Fibroblast of villous mesenchyme (primary cell): ENCODE measurements at places on chromosomes 1 and 21. TPM values are rescaled to one million over a fixed set of nuclear protein-coding genes. Genes with fewer than 3 reads are reported as not detected.

DNA sequence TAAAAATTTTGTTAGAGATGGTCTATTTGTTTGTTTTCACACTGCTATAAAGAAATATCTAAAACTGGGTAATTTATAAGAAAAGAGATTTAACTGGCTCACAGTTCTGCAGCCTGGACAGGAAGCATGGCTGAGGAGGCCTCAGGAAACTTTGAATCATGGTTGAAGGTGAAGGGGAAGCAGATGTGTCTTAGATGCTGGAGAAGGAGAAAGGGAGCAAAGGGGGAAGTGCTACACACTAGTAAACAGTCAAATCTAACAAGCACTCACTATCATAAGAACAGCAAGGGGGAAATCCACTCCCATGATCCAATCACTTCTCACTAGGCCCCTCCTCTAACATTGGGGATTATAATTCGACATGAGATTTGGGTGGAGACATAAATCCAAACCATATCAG lies 76.8 kb upstream of the COL24A1 start:
- DNase-seq: no peak

DNA sequence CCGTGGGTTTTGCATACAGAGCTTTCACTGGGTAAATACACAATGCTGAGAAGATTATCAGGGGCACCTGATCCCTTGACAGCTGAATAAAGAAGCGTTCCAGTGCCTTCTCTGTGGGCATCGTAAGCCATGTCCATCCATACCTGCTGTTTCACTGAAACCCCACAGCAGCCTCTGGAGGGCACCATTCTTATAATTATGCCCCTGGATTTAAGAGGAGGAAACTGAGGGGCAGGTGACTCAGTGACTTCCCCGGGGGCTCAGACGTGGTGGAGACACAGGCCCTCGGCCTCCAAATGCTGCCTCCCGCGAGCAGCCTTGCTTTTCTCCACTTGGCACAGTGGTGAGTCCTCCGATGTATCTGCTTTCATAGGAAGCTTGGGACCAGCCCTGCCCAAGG lies 56.7 kb downstream of the B3GALT5 start:
- no peak for DNase-seq

GRCh38 chr1:49339043-49339442 lies 562.4 kb upstream of the BEND5 start:
- DNase-seq: no peak

Gene P3R3URF
- total RNA-seq: not detected in 2 replicates

- DNase-seq: no peak
Measured at GRCh38 chr1:13687151-13687715, 12.8 kb upstream of the PRDM2 start.

Gene NPL
- total RNA-seq: 0.97 and 3.5 TPM in 2 replicates

Gene C1orf87
- total RNA-seq: not detected in 2 replicates
